T47D (cell line): ENCODE measurements at places on chromosomes 12 and 14.

DNA sequence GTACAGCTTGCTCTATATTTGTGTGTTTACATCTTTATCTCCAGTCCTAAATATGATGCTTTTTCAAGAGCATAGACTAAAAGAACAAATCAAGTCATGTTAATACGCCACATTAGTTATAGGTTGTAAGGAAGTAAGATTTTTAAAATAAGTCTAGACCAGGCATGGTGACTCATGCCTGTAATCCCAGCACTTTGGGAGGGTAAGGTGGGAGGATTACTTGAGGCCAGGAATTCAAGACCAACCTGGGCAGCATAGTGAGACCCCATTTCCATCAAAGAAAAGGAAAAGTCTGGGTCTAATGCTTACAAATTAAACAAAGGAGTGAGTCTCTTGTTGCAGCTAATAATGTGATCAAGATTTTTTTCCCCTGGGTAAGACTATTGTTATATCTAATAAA lies 118.9 kb downstream of the GPR135 start:
- no peak for DNase-seq

GRCh38 chr12:105330931-105331804 lies 677 bp downstream of the C12orf75 start:
- DNase-seq = no peak

DNA sequence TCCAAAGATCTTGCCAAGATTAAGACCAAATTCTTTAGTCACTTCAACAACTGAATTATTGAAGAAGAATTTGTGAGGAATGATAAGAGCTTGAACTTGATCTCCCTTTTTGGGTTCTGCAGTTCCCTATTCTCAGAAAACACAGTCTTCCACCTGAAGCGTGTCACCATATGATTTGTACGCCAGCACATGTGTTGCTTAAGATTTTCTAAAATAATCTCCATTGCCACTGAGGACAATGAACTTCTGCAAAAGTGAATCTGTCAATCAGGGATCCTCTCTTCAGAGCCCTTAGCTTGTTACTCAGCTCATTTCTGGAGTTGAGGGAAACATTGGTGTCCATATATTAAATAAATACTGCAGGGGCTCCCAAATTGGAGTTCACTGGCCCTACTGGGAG lies 4.2 kb upstream of the SPIC start:
- DNase-seq = no peak

DNA sequence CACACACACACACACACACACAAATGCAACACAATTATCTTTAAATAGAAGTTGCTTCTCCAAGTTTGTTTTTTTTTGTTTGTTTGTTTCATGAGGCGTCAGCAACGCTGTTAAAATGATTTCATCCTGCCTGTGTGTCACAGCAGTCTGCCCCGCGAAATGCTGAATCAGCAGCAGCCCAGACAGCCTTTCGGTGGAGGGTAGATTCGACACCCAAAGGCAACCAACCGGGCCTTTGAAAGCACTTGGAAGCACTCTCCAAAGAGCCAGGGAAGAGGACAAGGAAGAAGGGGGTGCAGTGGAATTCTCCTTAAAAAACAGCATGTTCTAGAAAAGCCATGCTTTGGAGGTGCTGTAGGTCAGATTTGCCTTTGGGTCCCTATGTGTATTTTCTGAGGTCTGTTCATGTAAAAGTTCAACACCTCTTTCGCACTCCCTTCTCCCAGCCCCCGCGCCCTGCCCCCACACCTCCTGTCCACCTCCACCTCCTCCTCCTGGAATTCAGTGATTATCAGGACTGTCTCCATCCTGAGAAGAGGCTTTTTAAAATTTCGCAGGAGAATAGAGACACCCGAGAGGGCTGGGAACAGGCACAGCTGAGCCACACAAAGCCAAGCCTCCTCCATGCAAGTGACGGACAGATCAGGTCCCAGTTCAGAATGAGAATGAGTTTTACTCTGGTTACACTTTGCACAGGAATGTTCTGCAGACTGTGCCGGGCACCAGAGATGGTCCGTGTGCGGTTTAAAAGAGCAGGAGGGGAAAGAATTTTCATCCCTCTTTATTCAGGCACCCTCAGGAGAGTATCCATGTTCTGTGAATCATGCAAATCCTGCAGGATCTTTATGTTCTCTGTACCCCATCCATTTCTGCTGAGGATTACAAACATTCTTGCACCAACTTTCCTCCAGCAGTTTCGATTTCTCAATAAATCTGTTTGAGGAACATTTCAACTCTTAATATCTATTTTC lies 177.9 kb downstream of the ETV6 start:
- no peak for DNase-seq

- no peak for DNase-seq
Observed at GRCh38 chr12:117067016-117067415, 32.2 kb downstream of the TESC start.

GRCh38 chr14:36365766-36366165 lies 45.3 kb upstream of the MBIP start:
- no peak for DNase-seq

DNA sequence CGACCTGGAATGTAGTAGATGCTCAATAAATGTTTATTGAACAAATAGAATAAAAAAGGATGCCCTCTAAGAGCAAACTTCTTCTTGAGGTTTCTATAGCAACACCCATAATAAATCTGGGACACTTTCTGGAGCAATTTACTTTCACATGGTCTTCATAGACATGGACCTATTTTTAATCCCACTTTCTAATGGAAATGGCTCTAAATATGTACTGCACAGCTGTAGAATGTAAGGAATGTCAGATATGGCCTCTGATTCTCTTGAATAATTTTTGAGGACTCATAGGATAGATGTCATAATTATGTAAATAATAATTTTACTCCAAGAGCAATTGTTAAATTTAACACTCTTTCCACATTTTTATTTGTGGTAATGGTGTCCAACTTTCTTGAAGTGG lies 133.5 kb upstream of the DAAM1 start:
- no peak for DNase-seq

- no peak for DNase-seq
Observed at GRCh38 chr14:68667313-68667791, 125.5 kb downstream of the ZFP36L1 start.
